ENCODE measurements at places on chromosomes 7 and 10.

GRCh38 chr7:24572016-24572392 lies 1.2 kb upstream of the PALS2 start:
- no peak for DNase-seq

- DNase-seq, result no peak
Observed at GRCh38 chr7:63024446-63024845, 974.2 kb upstream of the ZNF722 start.

DNA sequence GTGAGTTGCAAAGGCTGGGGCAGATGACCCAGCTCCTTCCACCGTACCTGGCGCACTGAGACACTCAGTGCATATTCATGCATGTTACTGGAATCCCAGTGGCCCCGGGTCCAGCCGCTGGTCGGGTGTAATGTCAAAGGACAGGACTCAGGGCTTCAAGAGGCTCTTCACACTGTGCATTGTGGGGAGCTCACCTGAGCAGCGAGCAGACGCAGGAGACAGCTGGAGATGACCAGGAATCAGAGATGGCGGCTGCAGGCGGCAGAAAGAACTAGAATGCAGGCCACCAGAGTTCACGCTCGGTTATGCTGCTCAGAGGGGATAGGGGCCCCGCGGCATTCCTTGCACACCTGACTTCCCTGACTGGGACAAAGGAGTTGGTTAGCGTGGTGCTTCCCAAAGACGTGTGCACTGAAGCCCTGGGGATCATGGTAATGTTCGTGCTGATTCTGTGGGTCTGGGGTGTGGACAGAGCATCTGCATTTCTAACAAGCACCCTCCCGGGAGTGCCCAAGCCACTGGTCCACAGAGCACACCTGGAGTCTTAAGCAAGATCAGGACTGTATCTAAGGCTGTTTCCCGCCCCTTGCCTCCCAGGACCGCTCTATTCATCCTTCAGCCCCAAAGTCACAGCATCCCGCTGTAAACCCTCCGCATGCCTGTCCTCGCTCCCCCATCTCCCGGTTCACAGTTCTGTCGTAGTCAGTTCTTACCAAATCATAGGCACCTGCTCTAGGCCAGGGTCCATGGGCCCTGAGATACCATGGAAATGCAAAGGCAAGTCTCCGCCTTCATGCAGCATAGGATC lies 71.0 kb downstream of the MKI67 start:
- DNase-seq, result no peak

DNA sequence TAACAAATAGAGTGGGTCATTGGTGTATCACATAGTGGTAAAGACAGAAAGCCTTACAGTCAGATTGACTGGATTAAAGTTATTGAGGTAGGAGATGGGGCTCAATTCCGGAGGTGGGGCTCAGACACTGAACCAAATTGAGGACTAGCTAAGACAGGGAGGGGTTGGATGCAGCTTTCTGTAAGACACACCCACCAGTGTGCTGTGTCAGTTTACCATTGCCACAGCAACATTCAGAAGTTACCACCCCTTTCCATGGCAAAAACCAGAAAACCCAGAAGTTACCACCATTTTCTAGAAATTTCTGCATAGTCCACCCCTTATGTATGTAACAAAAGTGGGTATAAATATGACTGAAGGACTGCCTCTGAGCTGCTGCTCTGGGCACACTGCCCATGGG lies 167.6 kb upstream of the TMEM72 start:
- no peak for DNase-seq
